ENCODE measurements at places on chromosomes 6 and 20.

DNA sequence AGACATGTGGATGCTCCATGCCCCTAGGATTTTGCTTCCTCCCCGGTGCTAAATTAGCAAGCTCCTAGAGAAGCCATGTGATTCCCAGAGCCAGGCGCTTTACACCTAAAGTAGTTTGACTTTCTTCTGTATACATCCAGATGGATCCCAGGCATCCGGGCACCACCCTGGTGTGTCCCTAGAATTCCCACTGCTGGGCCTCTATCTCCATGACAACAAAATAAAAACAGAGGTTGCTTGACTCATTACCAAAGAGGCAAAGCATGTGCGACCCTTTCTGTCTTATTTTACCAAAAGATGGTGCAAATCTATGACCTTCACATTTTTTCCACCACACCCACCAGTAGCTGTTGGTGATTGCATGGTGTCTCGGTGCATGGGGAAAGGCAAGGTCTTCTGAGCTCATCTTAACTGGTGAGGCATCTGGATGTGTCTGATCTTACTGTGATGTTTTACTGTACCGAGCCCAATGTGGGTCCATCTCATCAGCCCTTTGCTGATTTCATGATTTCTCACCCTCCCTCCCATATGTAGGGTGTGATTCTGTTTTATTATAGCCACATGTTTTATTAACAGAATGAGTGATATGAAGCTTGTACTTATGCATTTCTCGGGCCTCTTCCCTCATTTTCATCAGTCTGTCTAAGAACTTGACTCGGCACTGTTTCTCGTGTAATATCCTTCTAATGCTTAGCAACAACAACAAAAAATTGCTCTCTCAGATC lies 27.4 kb upstream of the VAPB start:
- no peak for DNase-seq

DNA sequence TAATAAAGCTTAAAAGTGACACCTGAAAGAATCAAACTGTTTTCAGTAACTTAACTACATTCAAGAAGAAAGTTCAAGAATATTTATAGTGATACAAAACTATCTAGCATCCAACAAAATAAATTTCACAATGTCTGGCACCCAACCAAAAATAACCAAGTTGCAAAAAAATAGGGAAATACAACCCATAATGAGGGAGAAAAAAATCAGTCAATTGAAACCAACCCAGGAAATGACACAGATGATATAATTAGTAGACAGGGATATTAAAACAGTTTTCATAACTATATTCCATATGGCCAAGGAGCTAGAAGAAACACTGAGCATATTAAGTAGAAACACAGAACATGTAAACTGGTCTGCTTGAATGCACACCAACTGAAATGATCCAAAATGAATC lies 120.2 kb upstream of the BEND3 start:
- DNase-seq, result no peak

DNA sequence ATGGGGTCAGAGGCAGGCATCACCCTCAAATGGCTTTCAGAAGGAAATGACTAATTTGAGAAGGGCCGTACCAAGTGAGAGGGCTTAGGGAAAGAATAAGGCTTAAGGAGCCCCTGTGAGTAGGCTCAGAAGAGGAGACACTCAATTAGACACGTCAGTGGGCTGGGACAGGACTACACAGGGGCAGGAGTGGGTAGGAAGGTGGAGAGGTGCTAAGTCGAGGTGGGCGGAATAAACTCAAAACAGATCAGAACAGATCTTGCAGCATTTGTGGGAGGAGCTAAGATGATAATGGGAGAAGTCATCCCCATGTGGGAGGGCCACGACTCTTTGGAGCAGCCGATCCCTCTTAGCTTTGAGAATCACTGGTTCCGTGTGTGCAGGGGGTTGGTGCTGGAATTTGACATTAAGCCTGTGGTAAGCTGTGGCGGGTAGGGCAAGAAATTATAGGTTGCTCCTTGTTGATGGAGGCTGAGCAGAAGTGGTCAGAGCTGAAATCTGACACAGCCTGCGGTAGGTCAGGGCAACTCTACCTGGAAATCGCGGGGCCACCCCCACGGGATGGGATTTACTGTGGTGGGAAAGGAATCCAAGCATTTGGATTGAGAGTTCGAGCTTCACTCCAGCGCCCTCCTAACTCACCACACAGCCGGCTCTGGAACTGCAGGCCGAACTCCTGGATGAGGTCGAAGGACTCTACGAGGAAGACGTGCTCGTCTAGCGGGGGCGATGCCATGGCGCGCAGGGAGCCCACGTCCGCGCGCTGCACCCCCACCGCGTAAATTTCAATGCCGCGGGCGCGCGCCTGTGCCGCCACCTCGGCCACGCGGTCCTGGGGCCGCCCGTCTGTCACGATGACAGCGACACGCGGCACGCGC lies 2.8 kb upstream of the RBPJL start:
- DNase-seq, result no peak

GRCh38 chr6:150143516-150144293 lies 861 bp downstream of the PPP1R14C start:
- DNase-seq, result no peak

DNA sequence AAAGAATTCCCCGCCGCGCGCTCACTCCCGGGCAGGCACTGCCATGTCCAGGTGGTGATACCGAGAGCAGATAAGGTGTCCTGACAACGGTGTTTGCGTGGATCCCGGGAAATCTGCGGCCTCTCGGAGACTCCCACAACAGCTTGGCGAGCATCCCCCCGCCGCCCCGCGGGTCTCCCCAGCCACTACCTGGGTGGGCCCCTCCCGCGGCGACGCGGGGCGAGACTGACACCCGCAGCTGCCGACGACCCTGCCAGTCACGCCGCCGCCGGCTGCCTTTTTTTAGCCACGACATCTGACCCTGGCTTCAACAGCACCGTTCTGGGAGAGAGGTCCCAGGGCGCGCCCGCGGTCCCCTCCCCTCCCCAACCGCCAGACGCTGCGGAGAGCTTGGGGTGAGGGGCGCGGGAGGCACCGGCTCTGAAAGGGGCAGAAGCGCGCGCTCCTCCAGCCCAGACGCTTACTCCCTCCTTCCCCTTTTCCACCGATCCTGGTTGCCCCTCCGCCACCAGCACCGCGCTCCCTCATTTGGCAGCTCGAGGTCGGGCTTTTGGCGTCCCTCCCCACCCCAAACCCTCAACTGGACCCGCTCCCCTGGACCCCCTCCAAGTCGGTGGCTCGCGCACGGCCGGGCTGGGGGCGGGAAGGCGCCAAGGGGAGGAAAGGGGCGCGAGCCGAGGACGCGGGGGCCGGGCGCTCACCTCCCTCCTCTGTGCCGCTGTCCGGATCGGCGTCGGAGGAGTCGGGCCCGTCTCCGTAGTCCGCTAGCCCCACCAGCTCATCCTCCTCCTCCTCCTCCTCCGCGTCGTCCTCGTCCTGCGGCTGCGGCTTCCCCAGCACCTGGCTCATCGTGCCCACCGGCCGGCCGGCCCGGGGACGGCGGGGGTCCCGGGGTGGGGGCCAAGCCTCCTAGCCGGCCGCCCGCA lies 665 bp downstream of the RRAGD start:
- DNase-seq, result no peak

GRCh38 chr6:52995913-52996645 lies 995 bp upstream of the GSTA4 start:
- DNase-seq, result no peak

GRCh38 chr6:11459079-11459610 lies 78.4 kb upstream of the TMEM170B start:
- no peak for DNase-seq

- no peak for DNase-seq
Observed at GRCh38 chr6:84625506-84625905, 138.9 kb downstream of the TBX18 start.

DNA sequence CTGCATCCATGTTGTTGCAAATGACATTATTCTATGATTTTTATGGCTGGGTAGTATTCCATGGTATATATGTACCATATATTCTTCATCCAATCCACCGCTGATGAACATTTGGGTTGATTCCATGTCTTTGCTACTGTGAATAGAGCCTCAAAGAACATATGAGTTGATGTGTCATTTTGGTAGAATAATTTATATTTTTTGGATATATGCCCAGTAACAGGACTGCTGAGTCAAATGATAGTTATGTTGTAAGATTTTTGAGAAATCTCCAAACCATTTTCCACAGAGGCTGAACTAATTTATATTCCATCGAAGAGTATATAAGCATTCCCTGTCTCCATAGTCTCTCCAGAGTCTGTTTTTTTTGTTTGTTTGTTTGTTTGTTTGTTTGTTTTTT lies 1373.5 kb downstream of the GRIK2 start:
- no peak for DNase-seq

GRCh38 chr20:63343460-63344445 lies 17.4 kb downstream of the CHRNA4 start:
- no peak for DNase-seq

GRCh38 chr20:10646006-10646405 lies 27.8 kb downstream of the JAG1 start:
- DNase-seq, result no peak

GRCh38 chr20:41308726-41309413 lies 8.7 kb downstream of the ZHX3 start:
- DNase-seq, result no peak

DNA sequence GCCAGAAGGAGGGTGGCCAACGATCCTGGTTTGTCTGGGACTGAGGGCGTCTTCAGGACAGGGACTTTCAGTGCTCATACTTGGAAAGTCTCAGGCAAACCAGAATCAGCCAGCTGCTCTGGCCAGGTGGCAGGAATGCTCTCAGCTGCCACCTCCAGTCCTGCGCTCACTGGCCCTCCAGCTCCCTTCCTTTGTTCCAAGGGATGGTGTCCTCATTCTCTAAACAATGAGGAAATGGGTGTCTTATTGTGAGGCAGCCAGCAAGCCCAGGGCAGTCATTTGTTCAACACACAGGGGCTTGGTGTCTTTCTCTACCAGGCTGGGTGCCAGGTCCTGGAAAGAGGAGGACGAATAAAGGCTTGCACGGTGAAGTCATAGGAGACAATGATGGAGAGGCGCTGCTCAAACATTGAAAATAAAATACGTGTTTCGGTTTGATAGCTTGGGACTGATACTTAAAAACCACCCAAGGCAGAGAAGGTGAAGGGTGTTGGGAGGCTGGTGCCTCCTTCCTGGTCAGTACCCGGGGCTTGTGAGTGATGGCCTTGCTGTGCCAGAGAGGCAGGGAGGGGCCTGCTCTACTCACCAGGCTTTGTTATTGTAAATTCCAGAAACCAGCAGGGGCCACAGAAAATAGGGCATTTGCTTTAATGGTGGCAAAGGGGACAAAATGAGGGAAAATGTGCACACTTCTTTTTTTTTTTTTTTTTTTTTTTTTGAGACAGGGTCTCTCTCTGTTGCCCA lies 11.3 kb upstream of the TMEM181 start:
- no peak for DNase-seq

- no peak for DNase-seq
Observed at GRCh38 chr20:48659858-48660257, 167.9 kb downstream of the PREX1 start.

DNA sequence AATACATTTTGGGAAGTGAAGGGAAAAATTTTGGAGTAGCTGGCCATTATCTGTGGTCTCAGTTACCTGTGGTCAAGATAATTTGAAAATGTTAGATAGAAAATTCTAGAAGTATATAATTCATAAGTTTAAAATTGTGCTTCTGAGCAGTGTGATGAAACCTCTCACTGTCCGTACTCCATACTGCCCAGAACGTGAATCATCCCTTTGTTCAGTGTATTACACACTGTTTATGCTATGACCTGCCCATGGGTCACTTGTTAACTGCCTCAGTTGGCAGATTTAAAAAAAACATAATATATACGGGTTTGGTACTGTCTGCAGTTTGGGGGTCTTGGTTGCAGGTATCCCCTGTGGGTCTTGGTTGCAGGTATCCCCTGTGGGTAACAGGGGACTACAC lies 4.1 kb upstream of the CALHM5 start:
- no peak for DNase-seq

GRCh38 chr6:108653949-108654348 lies 93.2 kb downstream of the FOXO3 start:
- no peak for DNase-seq

DNA sequence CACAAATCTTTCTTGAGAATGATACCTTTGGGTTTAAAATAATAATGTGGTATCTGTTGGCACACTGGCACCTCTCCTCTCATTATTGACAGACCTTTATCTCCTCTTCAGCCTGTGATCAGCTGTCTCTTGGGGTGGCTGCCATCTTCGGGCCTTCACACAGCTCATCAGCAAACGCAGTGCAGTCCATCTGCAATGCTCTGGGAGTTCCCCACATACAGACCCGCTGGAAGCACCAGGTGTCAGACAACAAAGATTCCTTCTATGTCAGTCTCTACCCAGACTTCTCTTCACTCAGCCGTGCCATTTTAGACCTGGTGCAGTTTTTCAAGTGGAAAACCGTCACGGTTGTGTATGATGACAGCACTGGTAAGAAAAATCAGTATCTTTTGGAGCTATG lies 232.8 kb downstream of the GRIK2 start:
- DNase-seq, result no peak

- no peak for DNase-seq
Observed at GRCh38 chr6:98977671-98978292, 30.0 kb upstream of the FBXL4 start.

DNA sequence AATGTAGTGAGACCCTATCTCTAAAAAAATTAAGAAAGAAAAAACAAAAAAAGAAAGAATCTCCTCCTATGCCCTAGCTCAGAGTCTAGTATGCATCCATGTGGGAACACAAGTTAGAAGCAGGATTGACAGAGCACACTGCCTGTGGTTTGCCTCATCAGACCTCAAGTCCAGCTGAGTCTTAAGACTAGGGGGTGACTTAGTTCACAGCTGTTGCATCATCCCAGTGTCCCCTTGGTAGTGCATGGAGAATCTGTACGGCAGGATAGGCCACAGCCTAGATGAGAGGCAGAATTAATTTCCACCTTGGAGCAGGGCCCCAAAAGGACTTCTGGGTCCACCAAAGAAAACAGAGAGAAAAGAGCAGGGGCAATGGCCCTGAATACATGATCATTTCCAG lies 13.7 kb downstream of the PNPLA1 start:
- no peak for DNase-seq

DNA sequence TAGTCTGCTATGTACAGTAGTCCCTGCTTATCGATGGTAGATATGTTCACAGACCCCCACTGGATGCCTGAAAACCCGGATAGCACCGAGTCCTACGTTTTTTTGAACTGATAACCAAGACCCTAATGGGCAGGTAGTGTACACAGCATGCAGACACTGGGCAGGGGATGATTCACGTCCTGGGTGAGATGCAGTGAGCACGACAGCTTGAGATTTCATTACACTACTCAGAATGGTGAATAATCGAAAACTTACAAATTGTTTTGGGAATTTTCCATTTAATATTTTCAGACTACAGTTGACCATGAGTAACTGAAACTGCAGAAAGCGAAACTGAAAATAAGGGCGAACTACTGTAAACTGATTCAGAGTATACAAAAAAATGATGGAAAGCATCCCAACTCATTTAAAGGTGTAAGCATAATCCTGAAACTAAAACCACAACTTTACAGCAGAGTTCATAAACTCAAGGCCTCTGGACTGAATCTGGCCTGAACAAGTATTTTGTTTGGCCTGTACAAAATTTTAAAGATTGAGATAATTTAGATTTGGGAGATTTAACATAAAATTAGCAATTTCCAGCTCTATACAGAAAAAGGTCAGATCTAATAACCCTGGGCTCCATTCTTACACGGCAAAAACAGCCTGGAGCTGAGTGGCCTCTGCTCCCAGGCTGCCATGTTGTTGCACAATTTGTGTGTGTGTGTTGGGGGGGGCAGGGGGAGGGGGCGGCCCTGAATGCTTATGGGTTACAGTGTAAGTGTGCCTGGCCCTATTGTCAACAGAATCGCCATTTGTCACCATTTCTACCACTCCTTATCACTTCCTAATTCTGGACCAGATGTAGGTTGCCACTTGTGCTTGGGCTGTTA lies 34.9 kb downstream of the RNF24 start:
- DNase-seq, result no peak

GRCh38 chr20:38131588-38132121 lies 33.4 kb downstream of the TGM2 start:
- DNase-seq, result no peak

- no peak for DNase-seq
Observed at GRCh38 chr6:1872649-1873131, 263.0 kb downstream of the FOXC1 start.

All from stimulated activated CD8-positive, alpha-beta memory T cell treated with anti-CD3 and anti-CD28 coated beads, Interleukin-4, amount 100 ng/mL, for 4 hours (primary cell).